ENCODE measurements at places on chromosomes 6 and 20. TPM values are rescaled to one million over a fixed set of nuclear protein-coding genes. Genes with fewer than 3 reads are reported as not detected.
A peak's percentile ranks its signal among the peaks of the same experiment; 100 is the strongest.

Gene ARMC12
- total RNA-seq, result 0.90 TPM

Gene ATG5
- total RNA-seq, result 32.8 TPM

Gene FAM217A
- not detected for total RNA-seq

Gene GSTA3
- total RNA-seq, result not detected

Gene LINC00237
- total RNA-seq, result not detected

Gene LPA
- not detected for total RNA-seq

Gene PERP
- 27.4 TPM for total RNA-seq

Gene TFAP2C
- not detected for total RNA-seq

GRCh38 chr6:13710552-13711323 lies 897 bp downstream of the RANBP9 start:
- H3K36me3 ChIP-seq, result no peaks in the 10 kb centered on the region
- peaks cover 25% of the 10 kb centered on the region for H3K4me1 ChIP-seq
- H3K4me3 ChIP-seq, result peak overlapping the region; percentile 79
- no peaks in the 10 kb centered on the region for H3K27me3 ChIP-seq
- peak overlapping the region; percentile 74 for H3K27ac ChIP-seq

DNA sequence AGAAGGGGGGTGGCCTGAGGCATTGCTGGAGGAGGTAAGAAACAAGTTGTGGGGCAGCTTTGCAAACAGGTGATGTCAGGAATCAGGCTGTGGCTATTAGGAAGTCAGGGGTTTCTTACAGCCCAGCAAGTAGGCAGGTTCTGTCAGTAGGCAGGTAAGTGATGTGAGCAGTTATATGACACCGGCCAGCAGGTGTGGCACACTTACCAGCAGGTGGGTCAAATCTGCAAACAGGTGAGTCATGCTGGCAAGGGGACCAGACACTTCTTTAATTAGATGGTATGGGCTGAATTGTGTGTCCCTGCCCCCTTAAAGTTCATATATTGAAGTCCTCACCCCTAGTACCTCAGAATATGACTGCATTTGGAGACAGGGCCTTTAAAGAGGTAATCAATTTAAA lies 16.4 kb upstream of the ENPP4 start:
- H3K27me3 ChIP-seq, result no peaks in the 10 kb centered on the region
- DNase-seq, result no peak
- H3K27ac ChIP-seq, result no peak overlapping the region

DNA sequence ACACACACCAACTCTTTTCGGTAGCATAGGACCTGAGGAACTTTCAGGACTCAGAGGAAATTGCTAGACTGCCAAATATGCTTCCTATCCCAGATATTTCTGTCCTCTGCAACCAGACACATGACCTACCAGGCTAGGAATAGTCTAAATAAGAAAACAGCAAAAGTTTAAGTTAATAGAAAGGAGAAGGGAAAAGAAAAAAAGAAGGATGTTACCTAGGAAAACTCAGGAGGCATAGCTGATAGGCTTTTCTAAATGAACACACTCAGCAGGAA lies 74.6 kb downstream of the MAP3K5 start:
- peaks cover 28% of the 10 kb centered on the region for H3K4me1 ChIP-seq
- H3K36me3 ChIP-seq, result no peaks in the 10 kb centered on the region
- no peaks in the 10 kb centered on the region for H3K27me3 ChIP-seq
- H3K27ac ChIP-seq, result peak overlapping the region; percentile 45
- peak; percentile 70 for DNase-seq

- H3K4me3 ChIP-seq, result no peak overlapping the region
- no peaks in the 10 kb centered on the region for H3K27me3 ChIP-seq
- no peaks in the 10 kb centered on the region for H3K4me1 ChIP-seq
- H3K36me3 ChIP-seq, result no peaks in the 10 kb centered on the region
These were observed 1235.7 kb upstream of the MAP3K7 start for GRCh38 chr6:91822581-91822980.

GRCh38 chr6:135397172-135397952 lies 100.2 kb downstream of the AHI1 start:
- no peaks in the 10 kb centered on the region for H3K36me3 ChIP-seq
- no peak overlapping the region for H3K27ac ChIP-seq
- H3K4me3 ChIP-seq, result no peak overlapping the region
- H3K27me3 ChIP-seq, result no peaks in the 10 kb centered on the region

GRCh38 chr6:168107191-168107983 lies 28.4 kb upstream of the FRMD1 start:
- no peaks in the 10 kb centered on the region for H3K36me3 ChIP-seq
- no peak overlapping the region for H3K4me3 ChIP-seq
- no peaks in the 10 kb centered on the region for H3K4me1 ChIP-seq
- no peak for DNase-seq
- peaks cover 3% of the 10 kb centered on the region for H3K27me3 ChIP-seq
- H3K27ac ChIP-seq, result no peak overlapping the region

DNA sequence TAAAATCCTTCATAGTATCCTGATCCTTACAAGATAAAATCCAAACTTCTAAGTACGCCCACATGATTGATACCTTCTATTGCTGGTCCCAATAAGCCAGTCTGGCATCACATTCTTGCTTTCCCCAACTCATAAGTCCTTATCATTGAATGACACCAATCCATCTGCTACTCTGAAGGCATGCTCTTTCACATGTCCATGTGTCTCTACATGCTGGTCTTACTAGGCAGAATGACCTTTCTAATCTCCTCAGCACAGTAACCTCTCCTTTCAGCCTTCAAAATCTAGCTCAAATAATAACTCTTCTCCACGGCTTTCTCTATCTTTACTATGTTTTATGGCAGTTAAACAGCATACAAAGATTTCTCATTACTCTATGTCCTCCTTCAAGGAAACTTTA lies 71.1 kb downstream of the ASCC3 start:
- H3K27ac ChIP-seq, result no peak overlapping the region
- H3K4me1 ChIP-seq, result no peaks in the 10 kb centered on the region
- DNase-seq, result no peak
- no peaks in the 10 kb centered on the region for H3K36me3 ChIP-seq
- no peaks in the 10 kb centered on the region for H3K27me3 ChIP-seq

DNA sequence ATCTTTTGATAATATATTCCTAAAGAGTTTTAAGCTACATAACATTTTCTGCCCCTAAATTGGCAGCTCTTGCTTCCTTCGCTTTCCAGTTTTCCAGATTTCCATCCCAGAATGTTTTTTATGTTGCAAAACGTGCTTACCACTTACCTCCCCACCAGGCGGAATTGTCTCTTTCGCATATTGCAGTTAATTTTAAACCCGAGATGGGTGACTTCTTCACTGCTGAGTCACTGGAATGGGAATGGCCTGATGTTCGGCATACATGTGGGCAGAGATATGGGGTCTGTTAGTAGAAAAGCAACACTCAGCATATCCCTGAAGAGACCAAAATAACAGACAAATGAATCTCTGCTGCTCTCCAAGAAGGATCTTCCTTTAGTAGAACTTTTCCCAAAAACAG lies 491.2 kb downstream of the PREX1 start:
- no peak overlapping the region for H3K4me3 ChIP-seq
- H3K27me3 ChIP-seq, result peaks cover 11% of the 10 kb centered on the region

- no peak overlapping the region for H3K27ac ChIP-seq
- peak overlapping the region; percentile 44 for H3K4me3 ChIP-seq
- H3K27me3 ChIP-seq, result no peaks in the 10 kb centered on the region
- H3K36me3 ChIP-seq, result no peaks in the 10 kb centered on the region
These were observed 399 bp upstream of the REPS1 start for GRCh38 chr6:138988469-138988834.

- DNase-seq, result no peak
- no peak overlapping the region for H3K27ac ChIP-seq
- H3K27me3 ChIP-seq, result no peaks in the 10 kb centered on the region
These were observed 88.0 kb downstream of the ATP9A start for GRCh38 chr20:51680067-51680749.

- H3K4me1 ChIP-seq, result peaks cover 10% of the 10 kb centered on the region
- no peak for DNase-seq
- H3K4me3 ChIP-seq, result no peak overlapping the region
- no peaks in the 10 kb centered on the region for H3K27me3 ChIP-seq
These were observed 56.4 kb downstream of the B4GALT5 start for GRCh38 chr20:49657118-49657901.

GRCh38 chr6:83838727-83839126 lies 14.4 kb upstream of the RIPPLY2 start:
- H3K4me3 ChIP-seq, result no peak overlapping the region
- no peaks in the 10 kb centered on the region for H3K4me1 ChIP-seq
- no peak overlapping the region for H3K27ac ChIP-seq
- H3K27me3 ChIP-seq, result peaks cover 7% of the 10 kb centered on the region
- no peaks in the 10 kb centered on the region for H3K36me3 ChIP-seq
